ENCODE measurements at places on chromosomes 13 and 19. TPM values are rescaled to one million over a fixed set of nuclear protein-coding genes. Genes with fewer than 3 reads are reported as not detected.

Gene FAM83E
- not detected for total RNA-seq

Gene GPR180
- 3.8 TPM for total RNA-seq

Gene FGF21
- not detected for total RNA-seq

Gene C2CD4C
- 0.26 TPM for total RNA-seq

DNA sequence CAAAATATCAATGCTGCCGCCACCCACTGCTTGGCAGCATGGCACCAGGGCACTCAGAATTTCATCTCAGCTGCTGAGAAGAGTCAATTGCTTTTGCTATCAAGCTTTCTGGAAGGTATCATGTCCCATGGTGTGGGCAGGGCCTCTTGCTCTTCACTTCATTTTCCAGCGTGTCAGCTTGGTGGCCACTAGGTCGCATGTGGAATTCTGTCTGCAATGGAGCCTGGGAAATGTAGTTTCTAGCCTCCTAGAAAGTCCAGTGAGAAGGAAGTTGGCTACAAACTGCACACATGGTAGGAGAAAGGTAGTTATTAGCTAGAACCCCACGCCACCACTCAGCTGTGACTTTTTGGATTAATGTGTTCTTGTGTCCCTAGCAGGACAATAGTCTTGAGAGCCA, 105.3 kb downstream of the MYO16 start:
- no peak for DNase-seq

- DNase-seq = no peak
Measured at GRCh38 chr19:1767464-1767933, 14.2 kb downstream of the ONECUT3 start.

DNA sequence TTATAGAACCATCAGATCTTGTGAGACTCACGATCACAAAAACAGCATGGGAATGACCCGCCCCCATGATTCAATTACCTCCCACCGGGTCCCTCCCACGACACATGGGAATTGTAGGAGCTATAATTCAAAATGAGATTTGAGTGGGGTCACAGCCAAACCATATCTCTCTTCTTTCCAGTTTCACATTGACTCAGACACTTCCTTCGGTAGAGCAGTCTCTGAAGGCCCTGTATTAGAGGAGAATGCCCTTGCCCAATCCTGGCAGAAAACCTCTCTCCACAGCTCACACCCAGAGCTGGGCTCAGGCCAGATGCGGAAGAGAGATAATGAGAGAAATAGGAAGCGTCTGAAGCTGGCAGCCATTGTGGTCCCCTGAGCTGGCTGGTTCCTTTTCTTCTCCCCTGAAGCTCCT, 72.4 kb upstream of the CLDN10 start:
- DNase-seq = no peak

DNA sequence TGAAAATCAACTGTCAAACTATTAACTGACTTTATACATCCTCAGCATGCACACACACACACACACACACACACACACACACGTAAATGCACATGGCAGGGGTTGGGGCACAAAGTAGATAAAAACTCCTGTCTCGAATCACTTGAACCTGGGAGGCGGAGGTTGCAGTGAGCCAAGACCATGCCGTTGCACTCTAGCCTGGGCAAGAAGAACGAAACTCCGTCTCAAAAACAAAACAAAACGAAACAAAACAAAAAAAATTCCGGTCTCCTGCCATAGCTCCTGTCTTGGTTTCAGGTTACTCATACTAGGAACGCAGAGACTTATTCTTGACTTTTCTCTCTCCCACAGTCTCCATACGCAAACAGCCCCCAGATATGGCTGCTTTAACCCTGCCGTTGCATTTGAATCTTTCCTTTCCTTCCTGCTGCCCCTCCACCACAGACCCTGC, 148.9 kb downstream of the SHISA2 start:
- DNase-seq = no peak

DNA sequence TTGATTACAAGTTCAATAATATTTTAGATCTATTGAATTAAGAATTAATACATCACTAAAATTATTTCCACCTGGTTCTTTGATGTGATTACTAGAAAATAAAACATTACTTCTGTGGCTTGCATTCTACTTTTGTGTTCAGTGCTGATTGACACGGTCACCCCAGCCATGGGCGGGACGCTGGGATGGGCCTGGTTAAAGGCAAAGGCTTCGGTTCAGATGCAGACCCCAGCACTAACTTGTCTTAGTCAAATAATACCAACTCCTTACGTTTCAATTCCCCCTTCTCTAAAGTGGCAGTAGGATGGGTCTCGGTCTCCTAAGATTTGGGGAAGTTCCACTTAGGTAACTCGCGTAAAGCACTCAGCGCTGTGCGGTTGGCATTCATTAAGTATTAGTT, 144.9 kb downstream of the URI1 start:
- DNase-seq = no peak

- DNase-seq = no peak
Measured at GRCh38 chr13:84208246-84208910, 326.1 kb upstream of the SLITRK1 start.

DNA sequence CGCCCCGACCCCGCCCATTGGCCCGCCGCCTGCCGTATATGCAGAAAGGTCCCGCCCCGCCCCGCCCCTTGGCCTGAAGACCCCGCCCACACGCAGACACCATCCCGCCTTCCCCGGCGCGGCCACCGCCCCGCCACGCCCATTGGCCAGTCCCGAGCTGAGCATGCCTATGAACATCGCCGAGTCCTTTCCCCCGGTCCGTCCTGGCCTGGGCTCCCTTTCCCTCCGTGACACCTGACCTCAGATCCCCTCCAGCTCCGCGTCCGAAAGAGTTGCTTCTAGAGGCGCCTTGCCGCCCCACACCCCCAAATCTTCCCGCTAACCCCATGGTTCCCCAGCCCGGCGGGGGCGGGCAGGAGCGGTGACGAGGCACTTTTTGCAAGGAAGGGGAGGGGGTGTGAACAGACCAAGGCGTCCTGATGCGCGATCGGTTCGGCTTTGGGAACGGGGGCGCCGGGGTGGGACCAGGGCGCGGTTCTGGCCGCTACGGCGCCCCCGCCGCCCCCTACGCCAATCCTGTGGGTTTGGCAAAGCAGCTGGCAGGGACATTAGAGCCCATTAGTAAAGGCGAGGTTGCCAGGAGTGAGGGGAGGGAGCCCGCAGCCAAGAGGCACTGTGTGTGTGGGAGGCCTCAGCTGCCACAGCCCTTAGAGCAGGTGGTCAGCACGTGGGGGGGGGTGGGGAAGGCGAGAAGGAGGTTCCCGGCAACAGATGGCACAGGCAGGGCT, 406 bp upstream of the NUMBL start:
- DNase-seq = peak; percentile 96

DNA sequence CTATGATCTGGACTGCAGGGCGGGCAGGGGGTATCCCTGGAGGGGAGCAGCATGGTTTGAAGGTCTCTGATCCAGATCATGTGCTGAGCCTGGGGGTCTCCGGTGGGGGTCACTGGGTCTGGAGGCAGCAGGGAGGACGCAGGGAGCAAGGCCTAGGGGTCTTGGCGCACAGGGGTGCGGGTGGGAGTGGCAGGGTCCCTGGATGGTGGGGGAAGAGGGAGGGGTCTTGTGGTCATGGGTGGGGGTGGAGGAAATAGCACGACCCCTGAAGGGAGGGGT, 1.9 kb downstream of the BTBD2 start:
- DNase-seq = no peak

- no peak for DNase-seq
Measured at GRCh38 chr13:77891486-77891885, 27.1 kb downstream of the EDNRB start.

Measured in right atrium auricular region (tissue), 2 donors.